Transverse colon (tissue), 4 donors: ENCODE measurements at places on chromosomes 2 and 18. TPM values are rescaled to one million over a fixed set of nuclear protein-coding genes. Genes with fewer than 3 reads are reported as not detected.

The ZNF514 gene
- total RNA-seq, result 18.0 TPM

- DNase-seq, result peak; percentile 46
Measured at GRCh38 chr2:47034973-47035609, 119.5 kb upstream of the MCFD2 start.

The HADHB gene
- total RNA-seq, result 182 TPM

- no peak for DNase-seq
Measured at GRCh38 chr2:161486111-161486510, 70.0 kb downstream of the TBR1 start.

DNA sequence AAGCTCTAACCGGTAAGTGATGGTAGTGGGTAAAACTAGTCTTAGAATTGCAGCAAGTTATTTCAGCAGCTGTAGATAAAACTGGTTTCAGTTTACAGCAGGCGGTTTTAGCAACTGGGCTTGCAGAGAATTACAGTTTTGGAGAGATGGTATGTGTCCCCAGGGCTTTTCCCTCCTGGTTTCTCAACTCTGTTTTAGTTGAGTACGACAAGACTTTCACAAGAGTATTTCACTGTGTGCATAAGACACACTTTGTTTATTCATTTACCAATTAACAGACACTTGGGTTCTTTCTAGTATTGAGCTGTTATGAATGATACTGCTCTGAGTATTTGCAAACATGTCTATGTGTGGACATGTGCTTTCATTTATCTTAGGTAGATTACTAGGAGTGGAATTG lies 65.6 kb upstream of the RFX8 start:
- DNase-seq, result no peak

The MGAT5 gene
- total RNA-seq, result 64.5 TPM

The GBX2 gene
- not detected for total RNA-seq

DNA sequence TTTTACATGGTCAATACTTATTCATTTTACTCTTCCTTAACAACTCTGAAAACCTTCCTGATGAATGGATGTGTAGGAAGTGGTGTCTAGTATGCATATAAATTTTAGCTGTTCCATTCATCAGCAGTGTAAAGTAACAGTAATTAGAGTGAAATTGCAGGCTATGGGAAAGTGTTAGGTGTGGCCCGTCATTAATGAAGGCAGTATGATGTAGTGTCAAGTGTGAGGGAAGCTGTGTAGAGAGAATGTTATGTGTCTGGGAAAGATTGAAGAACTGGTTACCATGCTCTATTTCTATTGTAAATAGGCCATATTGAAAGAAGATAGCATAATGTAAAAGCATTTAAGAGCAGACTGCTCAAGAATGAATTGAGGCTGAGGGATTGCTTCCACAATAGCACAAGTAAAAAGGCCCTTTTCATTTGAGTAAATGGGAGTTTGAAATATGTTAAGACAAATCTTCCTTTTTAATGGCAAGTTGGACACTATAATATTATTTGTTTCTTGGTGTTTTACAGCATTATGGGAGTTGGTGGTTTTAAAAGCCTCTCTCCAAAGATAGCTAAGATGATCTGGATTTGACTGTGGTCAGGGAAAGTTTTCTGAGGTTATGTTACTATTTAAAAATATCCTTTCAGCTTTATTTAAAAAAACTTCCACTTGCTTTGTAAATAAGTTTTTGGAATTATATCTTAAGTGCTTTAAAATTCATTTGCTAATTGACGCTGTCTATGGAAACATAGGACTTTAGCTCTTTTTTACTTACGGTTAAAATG lies 401.0 kb upstream of the ZEB2 start:
- DNase-seq, result no peak

DNA sequence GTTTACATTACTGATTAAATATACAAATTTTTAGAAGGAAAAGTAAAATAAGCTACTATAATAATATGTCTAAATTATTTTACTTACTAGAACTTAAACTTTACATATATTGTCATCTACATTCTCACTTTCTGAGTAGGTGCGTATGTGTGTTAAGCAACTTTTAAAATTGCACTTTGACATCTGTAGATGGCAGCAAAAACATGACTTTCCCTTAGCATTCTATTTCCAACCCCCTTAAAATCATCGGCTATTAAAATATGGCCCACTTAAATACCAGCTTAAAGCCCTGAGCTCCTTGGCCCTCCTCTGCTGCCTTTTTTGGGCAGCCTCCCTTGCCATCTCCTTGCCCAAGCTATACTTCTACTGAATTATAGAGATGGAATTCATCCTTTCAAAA lies 78.0 kb downstream of the UPP2 start:
- no peak for DNase-seq

DNA sequence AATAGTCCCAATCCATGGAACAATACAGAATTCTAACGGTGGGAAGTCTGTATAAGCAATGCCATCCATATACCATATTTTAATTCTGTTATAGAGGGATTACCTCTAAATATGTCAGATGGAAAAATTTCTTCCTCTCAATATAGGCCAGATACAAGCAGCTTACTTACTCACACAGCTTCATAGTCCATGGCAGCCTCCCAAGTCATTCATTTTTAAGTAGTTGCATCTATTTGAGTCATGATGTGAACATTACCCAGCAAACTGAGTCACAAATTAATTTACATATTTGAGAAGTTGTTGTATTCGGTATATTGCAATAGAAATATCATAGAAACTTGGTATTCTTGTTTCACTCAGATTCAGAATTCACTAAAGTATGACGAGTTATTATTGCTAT lies 20.3 kb downstream of the TBR1 start:
- no peak for DNase-seq

DNA sequence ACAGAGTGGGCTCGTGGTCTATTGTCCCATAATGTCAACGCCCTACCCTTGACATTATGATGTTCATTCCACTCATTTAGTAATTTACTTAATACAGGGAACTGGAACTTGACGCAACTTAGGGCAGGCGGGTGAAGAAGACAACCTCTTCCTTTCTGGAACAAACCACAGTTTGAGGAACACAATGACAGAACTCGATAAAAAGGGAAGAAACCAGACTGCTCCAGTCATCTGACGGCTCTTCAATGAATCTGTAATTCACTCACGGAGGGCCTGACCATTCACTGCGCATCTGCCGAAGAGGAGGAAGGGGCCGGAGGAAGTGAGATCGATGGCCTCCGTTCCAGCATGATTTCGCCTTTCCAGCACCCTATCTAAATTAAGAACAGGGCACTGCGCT lies 83.2 kb downstream of the BCL2 start:
- DNase-seq, result no peak

DNA sequence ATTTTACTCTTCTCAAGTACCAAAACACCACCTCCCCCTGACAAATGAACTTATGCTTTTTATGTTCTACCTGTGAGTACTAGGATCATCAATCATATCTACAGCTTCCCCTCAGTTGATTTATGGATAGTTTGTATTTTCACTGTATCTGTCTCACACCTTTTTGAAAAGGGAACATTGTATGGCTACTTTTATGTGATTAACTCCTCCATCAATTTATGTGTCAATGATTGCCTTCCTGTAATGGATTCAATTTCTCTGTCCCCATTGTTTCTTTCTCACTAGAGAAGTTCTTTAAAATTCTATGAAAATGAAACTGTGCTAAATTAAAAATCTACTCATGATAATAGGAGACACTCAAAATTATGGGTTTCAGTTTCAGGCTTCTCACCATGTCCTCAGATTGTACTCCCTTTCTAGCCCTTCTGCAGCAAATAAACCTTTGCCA lies 935.0 kb downstream of the TRIB2 start:
- DNase-seq, result no peak

DNA sequence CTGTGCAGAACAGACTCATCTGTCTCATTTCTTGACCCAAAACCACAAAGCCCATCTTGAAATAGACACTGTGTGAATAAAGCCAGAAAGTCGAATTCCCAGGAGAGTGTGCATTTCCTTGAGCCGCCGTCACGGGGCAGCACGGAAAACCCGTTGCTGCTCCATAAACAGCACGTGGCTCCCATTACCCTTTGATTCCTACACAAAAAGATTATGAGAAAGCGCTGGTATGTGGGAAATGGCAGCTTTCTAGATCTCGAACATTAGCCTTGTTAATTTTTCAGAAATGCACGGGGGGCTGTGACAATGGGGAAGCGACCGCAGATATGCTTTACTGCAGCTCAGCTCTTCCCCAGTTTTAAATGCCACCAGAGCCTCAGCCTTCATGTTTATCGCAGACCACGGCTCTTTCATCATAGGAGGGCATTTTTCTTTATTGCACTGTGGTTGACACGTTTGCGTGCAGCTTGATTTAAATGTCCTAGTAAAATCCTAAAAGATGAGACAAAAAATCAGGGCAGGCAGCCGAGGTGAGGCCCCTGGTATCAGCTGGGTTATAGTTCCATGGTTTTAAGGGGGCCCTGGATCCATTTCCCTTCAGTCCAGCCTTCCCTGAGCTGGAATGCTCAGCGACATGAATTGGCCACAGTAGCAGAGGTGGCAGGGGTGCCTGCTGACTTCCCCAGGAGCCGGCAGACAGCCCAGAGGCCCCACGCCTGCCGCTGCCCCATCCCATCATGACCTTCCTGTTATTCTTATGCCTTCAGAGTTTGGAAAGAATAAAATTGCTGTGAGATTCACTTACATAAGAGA lies 249.3 kb downstream of the NDUFA10 start:
- DNase-seq, result no peak

The GNLY gene
- total RNA-seq, result not detected

DNA sequence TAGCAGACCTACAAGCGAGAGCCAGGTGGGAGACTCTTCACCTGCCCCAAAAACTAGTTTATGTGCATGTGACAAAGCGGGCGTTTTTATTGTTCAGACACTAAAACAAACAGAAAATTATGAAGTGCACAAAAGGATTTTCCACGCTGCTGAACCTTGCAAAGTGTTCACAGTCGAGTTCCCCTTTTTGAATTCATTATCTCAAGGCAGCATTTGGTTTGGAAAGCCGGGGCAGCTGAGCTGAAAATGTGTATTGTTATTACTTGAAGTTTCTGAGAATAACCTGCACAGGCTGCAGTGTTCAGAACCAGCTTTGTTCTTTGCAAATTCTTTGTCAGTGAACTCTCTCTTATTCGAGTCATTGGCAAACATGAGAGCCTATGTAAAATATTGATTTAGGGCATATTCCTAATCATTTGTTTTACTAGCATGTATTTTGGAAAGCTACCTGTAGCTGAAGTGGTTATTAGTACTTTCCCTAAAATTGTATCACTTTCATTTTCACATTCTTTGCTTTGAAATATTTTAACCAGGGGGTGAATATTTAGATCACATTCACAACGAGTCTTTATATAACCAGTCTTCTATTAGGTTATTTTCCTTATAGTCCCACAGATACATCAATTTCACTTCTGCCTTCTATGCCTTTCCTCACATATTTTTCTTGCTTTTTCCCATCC lies 59.5 kb downstream of the LRRTM1 start:
- no peak for DNase-seq

DNA sequence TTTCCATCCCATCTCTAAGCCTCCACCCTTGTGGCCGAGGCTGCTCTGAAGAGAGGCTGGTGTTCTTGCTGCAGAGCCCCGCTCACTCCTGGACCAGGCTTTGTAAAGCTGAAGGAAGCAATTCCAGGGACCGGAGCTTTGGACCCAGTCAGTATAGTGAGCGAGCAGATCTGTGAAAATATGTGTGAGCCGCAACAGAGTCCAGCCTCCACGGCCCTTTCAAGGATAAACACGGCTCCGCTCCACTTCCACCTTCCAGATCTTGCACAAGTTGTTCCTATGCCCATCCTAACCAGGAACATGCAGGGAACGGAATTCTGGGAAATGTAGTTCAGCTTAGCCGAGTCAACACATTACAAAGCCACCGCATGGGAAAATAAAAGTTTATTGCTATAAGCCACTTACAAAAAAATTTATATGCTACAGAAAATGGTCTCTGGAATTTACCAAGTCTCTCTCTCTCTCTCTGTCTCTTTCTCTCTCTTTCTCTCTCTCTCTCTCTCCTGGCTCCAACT lies 151.7 kb upstream of the ZNF521 start:
- DNase-seq, result peak; percentile 57

DNA sequence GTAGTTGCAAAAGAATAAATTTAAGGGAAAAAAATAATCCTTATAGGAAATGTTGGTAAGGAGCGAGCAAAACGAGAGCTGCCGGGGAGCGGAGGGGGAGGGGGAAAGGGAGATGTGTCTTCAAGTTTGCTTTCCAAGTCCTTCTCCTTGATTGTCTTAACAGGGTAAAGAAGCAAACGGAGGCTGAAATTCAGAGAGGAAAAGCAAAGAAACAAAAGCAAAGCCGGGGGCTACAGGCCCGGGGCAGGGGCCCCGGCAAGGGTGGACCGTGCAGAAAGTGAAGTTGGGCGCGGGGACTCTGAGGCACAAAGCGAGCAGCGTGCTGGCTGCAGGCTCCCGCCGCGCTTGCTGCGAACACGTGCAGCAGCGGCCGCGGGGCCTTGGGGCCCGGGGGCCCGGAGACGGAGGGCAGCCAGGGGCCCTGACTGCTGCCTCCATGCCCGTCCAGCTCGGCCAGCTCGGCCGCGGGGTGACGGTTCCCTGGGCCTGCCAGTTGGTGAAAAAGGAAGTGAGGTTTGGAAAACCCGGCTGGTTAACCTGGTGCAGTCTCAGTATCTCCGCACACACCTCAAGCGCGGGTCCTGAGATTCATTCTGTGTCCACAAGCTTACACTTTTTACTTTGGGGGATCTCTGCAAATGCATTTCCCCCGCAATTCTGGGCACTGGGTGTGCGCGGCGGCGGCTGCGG lies 4.1 kb downstream of the BCL11A start:
- peak; percentile 45 for DNase-seq

The MC4R gene
- total RNA-seq, result not detected

DNA sequence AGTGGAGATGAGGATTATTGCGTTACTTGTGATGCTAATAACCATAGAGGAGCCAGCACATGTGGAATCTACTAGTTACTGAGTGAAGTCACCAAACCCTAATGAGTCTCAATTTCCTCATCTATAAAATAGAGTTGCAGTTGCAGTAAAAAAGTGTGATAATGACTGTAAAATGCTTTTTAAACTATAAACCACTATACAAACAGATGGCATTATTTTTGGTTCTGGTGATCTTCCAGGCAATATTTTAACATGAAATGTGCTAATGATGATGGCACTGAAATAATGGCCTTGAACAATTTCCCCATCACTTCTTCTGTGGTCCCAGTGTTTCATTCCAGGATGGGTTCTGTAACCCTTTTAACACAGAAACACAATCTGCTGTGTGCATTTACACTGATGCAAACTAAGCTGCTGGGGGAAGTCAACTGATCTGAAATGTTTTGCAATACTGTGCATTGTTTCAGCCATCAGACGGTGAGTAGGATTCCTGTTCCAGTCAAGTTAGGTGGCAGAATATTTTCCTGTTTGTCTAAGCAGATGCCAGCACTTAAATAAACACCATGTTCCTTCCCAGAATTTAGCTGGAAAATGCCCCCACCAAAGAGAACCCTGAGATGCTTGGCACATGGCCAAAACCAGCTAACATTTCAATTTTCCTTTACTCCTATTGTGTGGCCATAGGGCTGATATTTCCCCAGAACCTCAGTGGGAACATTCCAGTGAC lies 52.6 kb downstream of the TACR1 start:
- DNase-seq, result no peak

GRCh38 chr2:232636788-232637420 lies 3.5 kb downstream of the EFHD1 start:
- no peak for DNase-seq
